ENCODE measurements at places on chromosomes 4 and X.

GRCh38 chr4:53598901-53599300 lies 7.6 kb upstream of the LNX1 start:
- DNase-seq, result no peak

DNA sequence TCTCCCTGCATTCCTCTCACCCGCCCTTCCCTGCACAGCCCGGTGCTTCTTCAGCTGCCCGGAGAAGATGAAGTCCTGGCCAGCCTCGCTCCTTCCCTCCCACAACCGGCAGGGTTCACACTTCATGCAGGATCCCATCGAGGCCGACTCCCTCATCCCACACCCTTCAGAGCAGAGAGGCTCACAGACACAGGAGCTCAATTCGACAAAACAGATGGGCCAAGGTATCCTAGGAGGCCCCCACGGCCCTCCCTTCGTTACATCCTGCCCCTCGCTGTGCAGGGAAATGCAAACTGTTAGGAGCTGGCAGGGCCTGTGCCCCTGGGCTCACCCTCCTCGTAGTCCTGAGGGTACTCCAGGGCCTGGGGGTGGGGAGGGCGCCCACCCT lies 238.1 kb downstream of the DHRSX start:
- DNase-seq, result no peak

DNA sequence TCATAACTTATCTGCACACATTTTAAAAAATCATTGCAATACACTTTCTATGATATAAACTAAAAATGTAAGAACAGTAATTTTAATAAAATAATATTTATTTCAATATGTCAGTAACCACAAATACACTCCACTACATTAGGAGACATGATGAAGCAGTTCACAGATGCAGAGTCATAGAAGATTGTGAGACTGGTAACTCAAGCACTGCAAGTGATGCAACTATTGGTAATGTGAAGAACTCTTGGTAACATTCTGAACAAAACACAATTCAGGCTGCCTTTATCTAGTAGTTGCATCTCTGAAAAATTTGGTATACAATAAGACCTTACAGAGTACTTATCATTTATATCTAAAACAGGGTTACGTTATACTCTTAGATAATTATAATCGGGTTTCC lies 52.6 kb upstream of the LRAT start:
- no peak for DNase-seq

DNA sequence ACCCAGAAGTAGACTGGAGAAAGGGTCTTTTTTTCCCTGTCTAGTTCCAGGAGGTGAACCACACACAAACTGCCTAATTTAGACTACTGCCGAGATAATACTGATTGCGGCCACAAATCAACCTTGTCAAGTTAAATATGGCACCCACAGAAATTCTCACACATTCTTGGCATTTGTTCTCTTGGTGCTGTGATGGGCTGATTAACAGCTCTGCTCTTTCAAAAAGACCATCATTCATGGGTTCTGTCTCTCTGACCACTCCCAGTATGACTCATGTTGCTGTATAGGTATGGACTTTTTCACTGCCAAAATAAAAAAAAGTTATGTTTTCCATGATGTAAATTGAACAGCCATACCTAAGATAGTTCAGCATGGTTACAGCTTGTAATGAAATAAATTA lies 1003.5 kb upstream of the LCORL start:
- no peak for DNase-seq

DNA sequence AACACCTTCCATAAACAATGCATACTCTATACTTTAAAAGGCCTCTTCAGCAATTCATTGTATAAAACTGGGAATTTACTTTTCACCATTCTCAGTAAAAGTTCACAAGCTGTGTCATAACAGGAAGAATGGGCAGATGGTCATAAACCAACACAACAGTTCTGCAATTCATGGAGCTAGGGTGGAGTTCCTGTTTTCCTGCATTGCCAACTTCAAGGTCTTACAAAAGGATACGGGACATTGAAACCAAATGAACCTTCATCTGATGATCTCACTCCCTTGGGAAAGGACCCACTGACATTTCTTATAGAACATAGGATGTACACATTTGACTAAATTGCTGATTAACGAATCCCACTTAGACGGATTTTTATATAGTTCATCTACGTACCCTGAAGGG lies 4.1 kb downstream of the KDR start:
- DNase-seq, result no peak

GRCh38 chr4:102601586-102602227 lies 100.5 kb downstream of the NFKB1 start:
- no peak for DNase-seq

DNA sequence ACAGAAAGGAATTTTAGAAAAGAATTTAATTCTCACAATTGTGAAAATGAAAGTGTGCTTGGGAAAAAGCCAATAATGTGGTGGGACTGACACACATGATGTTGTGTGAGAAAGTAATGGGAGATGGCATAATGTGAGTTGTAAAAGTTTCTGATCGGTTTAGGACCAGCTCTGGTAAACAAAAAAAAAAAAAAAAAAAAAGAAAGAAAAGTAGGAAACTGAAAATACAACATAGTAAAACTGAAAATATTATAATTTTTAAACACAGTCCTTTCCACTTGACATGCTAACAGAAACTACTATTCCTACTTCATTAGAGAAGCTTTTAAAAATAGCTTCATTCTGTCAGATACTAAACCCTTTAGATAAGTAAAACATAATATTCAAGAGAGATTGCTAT lies 28.2 kb downstream of the RAP1GDS1 start:
- DNase-seq, result no peak

GRCh38 chr4:183838987-183839712 lies 66.0 kb upstream of the STOX2 start:
- DNase-seq, result no peak

GRCh38 chr4:140094438-140095420 lies 59.3 kb downstream of the MAML3 start:
- peak; percentile 57 for DNase-seq
